Fibroblast of gingiva (primary cell): ENCODE measurements at places on chromosomes 2 and 18.

DNA sequence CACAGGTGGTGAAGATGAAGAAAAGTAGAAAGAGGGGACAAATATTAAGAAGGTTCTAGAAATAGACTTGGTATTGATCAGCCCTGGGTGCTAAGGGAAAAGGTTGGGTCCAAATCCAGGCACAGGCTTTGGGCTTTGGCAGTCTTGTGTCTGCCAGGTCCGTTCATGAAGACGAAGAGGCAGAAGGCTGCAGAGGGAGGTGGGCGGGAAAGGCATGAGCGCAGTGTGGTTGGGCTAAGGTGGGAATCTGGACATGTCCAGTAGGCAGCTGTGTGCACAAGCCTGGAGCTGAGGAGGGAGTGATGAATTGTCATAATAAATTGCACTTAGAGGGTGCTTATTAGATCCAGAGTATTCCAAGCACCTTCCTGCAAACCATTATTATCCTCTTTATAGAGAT, 105.7 kb upstream of the TEX51 start:
- DNase-seq: no peak

DNA sequence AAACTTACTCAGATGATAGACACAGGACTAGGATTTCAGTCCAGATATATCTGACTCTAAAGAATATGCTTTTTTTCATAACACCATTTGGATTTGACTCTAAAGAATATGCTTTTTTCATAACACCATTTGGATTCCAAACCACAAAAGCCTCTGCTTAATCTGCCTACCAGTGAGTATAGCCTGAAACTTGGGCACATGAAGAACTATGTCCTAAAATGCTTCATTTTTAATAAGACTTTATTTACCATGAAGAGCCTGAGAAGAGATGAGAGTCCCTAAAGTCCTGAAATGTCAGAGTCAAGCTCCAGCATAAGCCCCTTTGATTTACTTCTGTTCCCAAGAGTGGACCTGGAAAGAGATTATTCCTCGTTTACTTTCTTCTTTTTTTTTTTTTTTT, 54.5 kb upstream of the STPG4 start:
- DNase-seq: no peak

DNA sequence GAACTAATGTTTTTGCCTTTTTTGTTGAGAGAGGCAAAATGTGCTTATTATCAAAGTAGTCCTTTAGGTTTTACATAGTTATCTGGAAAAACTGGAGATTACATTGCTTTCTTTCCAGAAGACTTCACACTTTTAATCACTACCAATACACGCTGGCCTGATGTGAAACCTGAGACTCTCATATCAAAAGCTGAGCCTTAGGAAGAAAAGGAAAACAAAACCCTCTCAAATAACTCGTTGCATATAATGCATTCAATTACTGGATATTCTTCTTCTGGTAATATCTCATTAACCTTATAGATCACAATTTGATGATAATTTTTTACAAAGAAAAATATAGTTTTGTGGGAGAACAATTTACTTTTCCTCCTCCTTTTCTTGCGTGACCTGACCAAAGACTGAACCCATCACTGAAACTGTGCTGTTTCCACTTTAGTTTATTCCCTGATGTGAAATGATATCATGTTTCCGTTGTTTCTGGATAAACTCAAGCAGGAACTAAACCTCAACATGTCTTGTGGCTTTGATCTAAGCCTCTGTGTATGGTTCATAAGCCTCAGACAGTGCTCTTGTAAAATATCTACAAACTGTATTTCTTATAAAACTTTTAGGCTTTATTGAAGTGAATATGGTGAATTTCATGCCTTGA, 332.4 kb downstream of the GULP1 start:
- peak; percentile 68 for DNase-seq

GRCh38 chr2:45637440-45637839, 14.0 kb upstream of the PRKCE start:
- no peak for DNase-seq

DNA sequence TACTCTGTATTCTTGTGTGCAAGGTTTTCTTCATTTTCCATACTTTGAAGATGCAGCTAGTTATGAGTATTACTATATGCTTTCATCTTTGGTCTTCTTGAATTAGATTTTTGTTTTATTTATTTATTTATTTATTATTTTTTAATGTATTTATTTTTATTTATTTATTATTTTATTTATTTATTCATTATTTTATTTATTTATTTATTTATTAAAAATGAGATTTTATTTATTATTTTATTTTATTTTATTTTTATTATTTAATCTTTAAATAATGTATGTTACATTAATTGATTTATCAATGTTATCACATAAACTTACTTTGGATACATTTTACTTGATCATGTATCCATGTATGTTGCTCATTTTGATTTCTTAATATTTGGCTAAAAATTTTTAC, 132.3 kb upstream of the GALNT13 start:
- no peak for DNase-seq

GRCh38 chr18:7748251-7749007, 181.3 kb downstream of the PTPRM start:
- no peak for DNase-seq

DNA sequence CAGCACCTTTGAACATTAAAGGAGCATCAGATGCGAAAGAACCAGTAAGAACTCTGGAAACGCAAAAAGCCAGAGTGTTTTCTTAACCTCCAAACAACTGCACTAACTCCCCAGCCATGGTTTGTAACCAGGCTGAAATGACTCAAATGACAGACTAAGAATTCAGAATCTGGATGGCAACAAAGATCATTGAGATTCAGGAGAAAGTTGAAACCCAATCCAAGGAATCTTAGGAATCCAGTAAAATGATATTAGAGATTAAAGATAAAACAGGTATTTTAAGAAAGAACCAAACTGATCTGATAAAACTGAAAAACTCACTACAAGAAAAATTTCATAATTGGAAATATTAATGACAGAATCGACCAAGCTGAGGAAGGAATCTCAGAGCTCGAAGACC, 116.7 kb downstream of the PTRHD1 start:
- DNase-seq: no peak

DNA sequence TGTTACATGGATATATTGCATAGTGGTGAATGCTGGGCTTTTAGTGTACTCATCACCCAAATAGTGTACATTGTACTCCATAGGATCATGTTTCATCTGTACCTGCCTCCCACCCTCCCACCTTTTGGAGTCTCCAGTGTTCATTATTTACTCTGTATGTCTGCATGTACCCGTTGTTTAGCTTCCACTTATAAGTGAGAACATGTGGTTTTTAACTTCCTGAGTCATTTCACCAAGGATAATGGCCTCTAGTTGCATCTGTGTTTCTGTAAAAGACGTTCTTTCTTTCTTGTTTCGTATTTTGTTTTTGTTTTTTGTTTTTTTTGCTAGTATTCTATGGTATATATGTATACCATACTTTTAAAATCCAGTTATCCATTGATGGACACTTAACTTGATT, 107.5 kb downstream of the MSTN start:
- no peak for DNase-seq

GRCh38 chr2:105455488-105456003, 56.7 kb upstream of the FHL2 start:
- peak; percentile 99 for DNase-seq

DNA sequence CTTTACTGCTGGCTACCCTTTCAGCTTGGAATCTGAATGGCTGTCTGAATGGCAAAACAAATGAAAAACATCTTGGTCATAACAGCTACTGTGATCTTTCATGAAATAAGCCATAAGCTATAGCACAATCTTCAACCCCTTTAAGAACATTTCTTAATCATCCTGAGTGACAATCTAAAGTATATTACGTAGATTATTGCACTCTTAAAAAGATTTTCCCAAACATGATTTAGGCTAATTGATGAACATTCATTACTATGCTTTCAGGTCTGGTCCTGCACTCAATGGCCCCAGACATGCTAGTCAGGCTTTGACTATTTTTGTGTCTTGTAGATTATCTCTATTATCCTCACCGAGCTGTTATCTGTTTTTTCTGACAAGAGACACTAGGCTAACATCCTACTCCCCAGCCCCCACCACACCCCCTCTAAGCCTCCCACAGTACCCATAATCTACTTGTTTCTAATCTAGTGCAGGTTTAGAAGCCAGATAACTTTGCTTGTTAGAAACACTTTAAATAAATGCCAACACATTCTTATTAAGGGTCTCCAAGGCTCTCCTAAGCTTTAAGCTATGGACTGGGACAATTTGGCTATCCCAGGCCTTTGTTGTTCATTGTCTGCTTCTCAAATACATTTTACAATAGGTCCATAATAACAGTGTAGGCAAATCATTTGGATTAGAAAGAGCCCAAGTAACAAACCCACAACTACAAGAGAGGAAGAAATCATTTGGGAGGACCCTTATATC, 4.2 kb downstream of the SMAD2 start:
- no peak for DNase-seq

DNA sequence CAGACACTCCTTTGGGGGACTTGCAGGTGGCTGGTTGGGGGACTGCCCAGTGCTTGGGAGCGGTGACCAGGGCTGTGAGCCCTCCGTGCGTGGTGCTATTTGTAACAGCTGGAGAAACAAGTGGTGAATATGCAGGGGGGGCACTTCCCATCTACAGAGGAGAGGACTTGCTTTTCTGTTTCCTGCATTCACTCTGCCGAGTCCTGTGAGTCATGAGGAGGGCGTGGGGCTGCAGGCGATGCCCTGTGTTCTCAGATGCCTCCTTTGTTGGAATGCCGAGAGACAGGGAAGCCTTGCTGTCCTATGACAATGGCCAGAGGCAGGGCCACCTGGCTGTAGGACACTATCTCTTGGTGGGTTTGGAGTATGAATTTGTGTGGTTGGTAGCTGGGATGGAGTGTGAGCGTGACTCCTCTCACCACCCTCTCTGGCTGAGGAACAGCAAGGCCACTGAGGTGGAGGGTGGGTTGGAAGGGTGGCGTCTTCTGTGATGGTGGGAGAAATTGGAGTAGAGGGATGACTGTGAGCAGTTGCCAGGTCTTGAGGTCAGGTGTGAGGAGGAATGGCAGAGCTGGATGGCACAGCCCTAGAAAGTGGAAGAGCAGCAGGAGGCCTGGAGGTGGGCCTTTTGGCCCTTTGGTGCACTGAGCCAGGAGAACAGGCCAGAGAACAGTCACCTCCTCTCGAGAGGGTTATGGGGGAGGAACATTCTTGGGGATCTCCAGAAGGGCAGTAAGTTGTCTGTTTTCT, 24.3 kb downstream of the FHOD3 start:
- DNase-seq: no peak

DNA sequence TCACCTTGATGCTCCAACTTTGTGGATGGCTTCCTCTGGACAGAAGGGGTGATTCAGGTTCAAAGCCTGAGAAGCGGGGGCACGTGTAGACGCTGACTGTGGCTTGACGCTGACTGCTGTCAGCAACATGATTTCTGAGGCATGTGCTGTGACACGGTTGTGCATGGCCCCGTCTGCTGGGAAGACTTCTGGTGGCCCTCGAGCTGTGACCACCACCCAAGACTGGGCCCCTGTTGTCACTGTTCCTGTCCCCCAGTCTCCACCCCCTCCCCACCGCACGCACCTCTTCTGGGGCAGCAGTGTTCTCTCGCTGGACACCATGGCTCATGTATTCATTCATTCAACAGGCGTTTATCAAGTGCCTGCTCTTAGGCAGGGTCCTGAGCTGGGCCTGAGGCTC, 245.0 kb downstream of the FAM210A start:
- DNase-seq: no peak

DNA sequence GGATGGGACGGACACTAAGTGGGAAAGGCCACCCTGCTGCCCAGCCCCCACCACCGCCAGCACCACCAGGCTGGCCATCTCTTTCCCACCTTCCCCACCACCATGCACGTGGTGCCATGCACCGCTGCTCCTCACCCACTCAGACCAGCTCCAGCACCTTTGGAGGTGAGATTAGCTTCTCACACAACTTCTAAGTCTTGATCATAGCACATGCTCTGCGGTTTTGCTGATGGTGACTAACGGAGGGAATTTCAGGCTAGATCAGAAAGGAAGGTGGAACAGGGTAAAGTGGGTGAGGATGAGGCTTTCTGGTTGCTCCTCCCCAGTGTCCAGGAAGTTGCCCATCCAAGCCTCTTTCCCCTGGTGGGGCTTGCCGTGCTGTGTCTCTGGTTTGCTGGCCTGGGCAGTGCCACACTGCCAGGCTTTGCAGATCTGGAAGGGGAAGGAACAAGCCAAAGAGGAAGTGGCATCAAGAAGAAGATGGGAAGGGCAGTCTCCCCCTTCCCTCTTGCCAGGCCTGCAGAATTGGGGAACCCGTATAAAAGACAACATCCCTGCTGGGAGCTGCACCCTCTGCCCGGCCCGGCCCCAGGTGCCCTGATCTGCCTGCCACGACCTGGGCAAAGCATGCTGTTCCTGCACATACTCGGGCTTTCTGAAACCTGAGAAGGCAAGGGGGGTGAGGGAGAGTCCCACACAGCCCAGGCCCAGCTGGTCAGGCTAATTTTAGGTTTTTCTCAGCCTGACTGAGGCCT, 44.3 kb upstream of the CAB39 start:
- DNase-seq: no peak

GRCh38 chr2:8987410-8987809, 16.1 kb downstream of the MBOAT2 start:
- peak; percentile 35 for DNase-seq

- DNase-seq: no peak
Observed at GRCh38 chr2:143704451-143705106, 575.4 kb downstream of the ARHGAP15 start.

DNA sequence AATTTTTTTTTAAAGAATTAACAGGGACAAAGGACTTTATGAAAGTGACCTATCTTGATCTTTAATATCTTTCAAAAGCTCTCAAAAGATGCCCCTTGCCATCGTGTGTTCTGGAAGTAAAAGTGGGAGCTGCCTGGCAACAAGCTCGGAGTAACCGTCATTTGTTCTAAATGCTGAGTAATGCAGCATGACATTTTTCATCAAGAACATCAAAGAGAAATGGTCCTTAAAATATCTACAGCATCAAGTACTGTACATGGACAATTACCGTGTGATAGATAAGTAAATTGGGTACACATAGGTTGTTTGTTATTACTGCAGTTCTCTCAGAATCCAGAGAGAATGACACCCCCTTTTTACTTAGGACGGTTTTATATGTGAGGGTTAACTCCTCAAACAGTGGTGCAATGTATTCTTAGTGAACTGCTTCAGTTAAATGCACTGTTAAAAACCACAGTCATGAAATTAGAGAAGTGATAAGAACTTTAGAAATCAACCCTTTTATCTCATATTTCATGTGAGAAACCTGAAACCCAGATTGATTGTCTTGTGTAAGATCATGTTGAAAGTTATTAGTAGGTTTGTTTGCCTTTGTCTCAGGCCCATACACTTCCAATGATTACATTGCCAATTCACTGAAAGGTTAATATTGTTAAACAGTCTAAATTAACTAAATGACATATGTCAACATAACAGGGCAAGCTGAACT, 90.6 kb upstream of the HNMT start:
- DNase-seq: no peak

GRCh38 chr18:67266246-67267237, 250.0 kb downstream of the DSEL start:
- DNase-seq: peak; percentile 93

- no peak for DNase-seq
Observed at GRCh38 chr2:169448316-169448715, 31.0 kb upstream of the BBS5 start.

- DNase-seq: peak; percentile 49
Observed at GRCh38 chr2:160365716-160366367, 127.8 kb downstream of the RBMS1 start.
